ENCODE measurements at places on chromosomes 3 and 15.

DNA sequence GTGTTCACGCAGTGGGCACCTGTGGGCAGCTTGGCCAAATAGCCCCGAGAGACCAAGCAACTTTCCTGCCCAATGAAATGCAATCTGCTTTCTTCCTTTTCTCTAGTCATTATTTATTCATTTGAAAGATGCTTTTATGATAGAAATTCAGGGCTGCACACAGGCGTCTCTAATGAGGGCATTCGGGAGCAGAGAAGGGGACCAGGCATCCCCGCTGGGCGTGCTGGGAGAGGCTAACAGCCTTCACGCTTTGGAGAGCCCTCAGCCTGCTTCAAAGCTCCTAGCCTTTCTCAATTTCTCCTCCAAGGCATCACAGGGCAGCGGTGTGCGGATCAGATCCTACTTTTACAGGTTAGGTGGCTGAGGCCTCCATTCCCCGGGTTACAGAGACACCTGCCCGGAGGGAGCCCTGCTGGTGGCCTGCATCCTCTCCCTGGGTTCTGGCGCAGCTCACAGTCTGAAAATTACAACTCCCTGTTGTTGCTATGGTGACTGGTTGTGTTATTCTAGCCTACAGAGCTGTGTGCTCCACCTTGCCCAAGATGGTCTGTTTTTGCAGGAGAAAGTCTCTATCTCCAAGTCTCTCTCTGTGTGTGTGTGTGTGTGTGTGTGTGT is 21.8 kb upstream of the KLF13 start:
- no peak for DNase-seq

DNA sequence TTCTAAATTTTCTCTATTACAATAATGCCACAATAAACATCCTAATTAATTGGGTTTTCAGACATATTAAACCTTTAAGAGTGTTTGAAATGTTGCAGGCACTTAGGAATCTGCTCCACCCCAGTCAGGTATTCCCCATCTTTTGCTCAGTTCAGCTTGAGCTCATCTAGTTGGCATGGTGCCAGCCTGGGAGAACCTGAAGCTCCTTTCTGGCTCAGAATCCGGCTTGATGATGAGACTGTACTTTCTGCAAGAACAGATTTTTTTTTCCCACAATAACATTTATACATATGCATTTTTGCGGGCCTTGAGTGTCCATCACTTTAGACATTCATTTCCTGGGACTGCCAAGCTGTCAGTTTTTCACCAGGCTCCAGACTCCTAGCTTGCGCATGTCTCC is 7.7 kb upstream of the OXSR1 start:
- DNase-seq, result no peak

DNA sequence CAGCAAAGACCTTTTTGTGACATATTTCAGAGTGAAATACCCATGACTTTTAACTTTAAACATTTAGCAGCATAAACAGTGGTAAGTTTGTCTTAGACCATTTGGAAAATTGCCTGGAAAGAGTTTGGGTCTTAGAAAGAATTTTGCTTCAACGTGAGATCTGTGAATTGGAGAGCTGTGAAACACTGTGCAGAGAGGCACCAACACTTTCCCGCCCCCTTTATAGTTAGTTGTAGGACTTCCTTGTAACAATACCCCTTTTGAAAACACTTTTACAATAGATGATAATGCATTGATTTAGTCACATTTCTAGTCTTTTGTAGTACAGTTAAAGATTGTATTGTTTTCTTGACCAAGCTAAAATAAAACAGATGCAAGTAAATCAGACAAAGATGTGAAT is 43.5 kb upstream of the MBNL1 start:
- DNase-seq, result no peak

- no peak for DNase-seq
Measured at GRCh38 chr3:182708810-182709209, 84.5 kb upstream of the ATP11B start.

- no peak for DNase-seq
Measured at GRCh38 chr3:12970684-12971083, 102.5 kb downstream of the IQSEC1 start.

DNA sequence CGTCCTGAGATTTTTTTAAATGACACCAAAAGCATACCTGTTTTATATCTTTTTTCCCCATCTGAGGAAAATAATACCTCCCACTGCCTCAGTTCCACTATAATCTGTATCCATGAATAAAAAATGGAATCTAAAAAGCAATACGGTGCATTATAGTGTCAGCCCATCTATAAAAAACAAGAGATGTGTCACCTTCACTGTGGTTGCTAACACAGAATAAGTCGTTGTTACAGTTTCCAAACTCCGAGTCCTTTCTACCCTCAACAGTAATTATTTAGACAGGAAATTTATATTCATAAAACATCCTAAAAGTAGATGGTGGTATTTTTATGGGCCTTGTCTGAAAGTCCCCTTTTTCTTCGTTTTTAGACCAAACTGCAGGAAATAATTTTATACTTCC is 19.4 kb downstream of the RFTN1 start:
- no peak for DNase-seq

- DNase-seq, result no peak
Measured at GRCh38 chr3:148707601-148708380, 10.1 kb downstream of the AGTR1 start.

DNA sequence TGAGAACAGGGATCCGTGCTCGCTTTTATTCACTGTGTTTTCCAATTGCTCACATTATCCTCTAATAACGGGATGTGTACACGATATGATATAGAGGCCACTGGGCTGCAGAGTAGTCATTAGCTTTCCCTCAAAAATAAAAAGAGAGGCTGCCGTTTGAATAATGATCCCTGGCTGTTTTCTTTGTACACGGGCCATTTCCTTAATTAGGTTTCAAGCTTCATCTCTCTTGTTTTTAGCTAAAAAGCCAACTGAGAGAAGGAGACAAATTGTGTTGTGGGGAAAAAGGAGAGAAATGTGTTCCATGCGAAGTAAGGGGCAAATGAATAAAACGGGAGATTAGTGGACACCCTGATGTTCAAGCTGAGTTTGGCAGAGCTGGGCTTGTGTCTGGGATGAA is 174.2 kb downstream of the CACNA2D3 start:
- DNase-seq, result no peak

DNA sequence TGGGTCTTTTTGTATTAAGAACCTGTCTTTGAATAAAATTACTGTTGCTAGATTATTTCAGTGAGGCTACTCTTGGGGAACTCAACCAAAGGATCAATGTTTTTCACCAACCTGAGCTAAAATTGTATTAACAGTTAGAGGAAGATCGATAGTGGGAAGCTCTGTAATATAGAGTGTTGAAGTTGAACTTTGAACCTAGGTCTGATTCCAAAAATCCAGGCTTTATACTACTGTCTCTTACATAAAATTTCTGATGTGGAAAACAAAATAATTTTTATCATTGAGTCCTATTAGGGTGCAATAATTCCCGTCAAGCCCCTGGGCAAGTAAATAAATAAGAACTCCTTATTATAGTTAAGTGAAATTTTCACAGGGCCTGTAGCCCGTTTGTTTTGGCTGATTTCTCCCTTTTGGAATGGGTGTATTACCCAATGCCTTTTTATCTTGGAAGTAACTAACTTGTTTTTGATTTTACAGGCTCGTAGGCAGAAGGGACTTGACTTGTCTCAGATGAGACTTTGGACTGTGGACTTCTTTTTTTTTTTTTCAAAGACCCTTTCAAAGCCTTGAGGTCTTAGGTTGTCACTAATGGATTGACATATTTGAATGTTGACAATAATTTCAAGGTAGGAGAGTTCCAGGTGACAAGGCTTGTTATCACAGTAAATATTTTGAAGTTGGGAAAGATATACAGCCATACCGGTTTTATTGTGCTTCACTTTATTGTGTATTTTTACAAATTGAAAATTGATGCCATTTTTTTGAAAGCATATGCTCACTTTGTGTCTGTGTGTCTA is 276.1 kb downstream of the NFKBIZ start:
- no peak for DNase-seq

- DNase-seq, result no peak
Measured at GRCh38 chr3:81861593-81861992, 100.1 kb upstream of the GBE1 start.

- DNase-seq, result no peak
Measured at GRCh38 chr3:76990606-76991005, 49.3 kb upstream of the ROBO2 start.

- DNase-seq, result no peak
Measured at GRCh38 chr3:161423911-161424522, 52.7 kb upstream of the SPTSSB start.

GRCh38 chr3:100010087-100010417 is 104.2 kb downstream of the FILIP1L start:
- no peak for DNase-seq

GRCh38 chr3:158333736-158334135 is 223.8 kb downstream of the RSRC1 start:
- DNase-seq, result no peak

GRCh38 chr3:7382293-7383010 is 521.5 kb downstream of the GRM7 start:
- no peak for DNase-seq

DNA sequence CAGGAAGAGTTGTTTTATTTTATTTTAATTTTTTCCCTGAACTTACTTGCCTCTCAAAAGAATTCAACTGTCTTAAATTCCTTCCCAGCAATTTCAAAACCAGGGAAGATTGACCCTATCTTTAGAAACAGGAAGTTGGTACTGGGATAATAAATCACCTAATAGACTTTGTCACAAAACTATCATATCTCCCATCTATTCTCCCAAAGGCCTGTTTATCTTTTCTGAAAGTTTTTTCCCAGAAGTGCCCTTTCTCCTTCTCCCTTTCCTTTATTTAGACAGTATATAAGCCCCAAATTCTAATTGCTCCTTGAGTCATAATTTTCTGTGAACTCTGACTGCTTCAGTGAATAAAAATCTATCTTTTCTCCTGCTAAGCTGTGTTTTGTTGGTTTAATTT is 2.9 kb upstream of the RNF7 start:
- no peak for DNase-seq

DNA sequence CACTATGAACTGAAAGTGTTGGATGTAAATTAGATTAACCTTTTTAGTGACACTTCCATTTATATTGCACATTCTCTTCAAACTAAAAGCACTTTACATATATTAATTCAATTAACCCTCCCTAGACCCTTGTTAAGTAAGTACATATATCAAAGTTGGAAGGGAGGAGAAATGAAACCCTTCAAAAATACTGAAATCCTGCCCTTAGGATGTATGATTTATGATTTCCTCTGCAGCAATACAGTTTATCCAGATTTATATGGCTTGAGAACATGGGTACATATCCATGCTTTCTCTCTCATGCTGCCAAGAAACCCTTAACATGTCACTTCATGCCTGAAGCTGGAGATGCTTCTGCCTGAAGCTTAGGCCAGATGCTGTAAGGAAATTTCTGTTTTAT is 11.0 kb downstream of the CLSTN2 start:
- no peak for DNase-seq

GRCh38 chr15:89575656-89576416 is 567 bp downstream of the TICRR start:
- peak; percentile 46 for DNase-seq
